H7 (cell line): ENCODE measurements at places on chromosomes 7 and 10. TPM values are rescaled to one million over a fixed set of nuclear protein-coding genes. Genes with fewer than 3 reads are reported as not detected.

The MRLN gene
- not detected in 2 replicates for total RNA-seq

The NPY4R gene
- not detected in 2 replicates for total RNA-seq

The NPC1L1 gene
- total RNA-seq: not detected in 2 replicates

DNA sequence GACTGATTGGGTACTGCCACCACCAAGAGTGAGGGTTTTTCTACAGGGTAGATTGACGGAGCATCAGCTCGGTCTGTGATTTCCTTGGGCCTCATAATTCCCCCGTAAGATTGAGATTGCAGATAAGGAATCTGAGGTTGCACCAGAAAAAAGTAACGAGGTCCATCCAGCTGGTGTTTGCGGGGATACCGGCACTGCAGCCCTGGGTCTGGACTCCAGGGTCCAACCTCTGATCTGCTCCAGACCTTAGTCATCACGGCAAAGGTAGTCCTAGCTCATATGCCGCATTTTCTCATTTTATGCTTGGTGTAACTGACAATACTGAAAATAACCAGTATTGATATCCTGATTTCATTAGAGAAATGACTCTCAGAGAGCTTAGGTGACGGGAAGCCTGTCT is 3.9 kb downstream of the CARD11 start:
- no peak for DNase-seq

- no peak for DNase-seq
These were observed 558 bp downstream of the TCTN3 start for GRCh38 chr10:95693071-95693667.

DNA sequence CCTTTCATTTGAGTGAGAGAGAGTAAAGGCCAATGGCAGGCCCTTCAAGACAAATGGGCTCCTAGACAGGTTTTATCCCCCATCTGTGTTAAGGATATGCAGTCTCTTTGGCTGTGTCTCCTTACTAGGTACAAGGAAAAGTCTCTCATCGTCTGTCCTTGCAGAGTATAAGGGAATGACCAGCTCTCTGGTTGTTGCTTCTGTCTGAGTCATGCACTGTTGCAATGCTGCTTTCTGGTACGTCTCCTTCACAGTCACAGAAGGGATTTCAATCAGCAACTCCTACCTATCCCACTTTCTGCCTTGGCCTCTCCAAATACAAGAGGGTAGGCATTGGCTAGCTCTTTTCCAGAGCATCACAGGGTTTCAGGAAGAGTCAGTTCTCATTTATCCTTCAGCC is 48.1 kb downstream of the CTTNBP2 start:
- DNase-seq: no peak
